Hepatic stellate cell (primary cell): ENCODE measurements at places on chromosomes 11 and 22.

GRCh38 chr11:10295064-10295901 is 1.3 kb upstream of the SBF2 start:
- no peak for DNase-seq

DNA sequence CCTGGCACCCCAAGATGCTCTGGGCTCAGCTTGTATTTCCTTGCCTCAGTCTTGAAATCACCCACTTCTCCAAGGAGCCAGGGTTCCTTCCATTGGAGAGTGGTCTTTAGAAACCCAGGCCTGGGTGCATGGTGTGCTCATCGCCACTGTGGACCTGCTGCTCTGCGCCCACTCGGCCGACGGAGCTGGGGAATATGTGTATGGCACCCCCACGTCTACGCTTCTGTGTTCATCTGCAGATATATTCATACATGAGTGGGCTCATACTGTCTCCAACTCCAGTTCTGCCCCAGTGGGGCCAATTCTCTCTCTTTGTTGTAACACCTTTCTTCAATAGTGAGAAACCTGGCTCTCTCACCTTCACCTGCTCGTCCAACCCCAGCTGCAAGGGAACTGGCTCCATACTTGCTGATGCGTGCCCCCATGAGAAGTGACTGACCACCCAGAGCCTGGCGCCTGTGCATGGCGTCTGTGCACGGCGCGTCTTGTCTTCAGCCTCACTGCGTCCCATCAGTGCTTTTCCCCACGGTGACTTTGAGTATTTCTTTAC is 39.8 kb downstream of the KCNQ1 start:
- no peak for DNase-seq

- DNase-seq = peak; percentile 2
Observed at GRCh38 chr11:56783448-56784041, 35.0 kb upstream of the OR9G4 start.

- no peak for DNase-seq
Observed at GRCh38 chr22:26016916-26017315, 152.3 kb upstream of the SEZ6L start.

- no peak for DNase-seq
Observed at GRCh38 chr11:94132152-94132558, 3.5 kb downstream of the PANX1 start.

GRCh38 chr11:64125676-64126075 is 40.2 kb downstream of the MACROD1 start:
- DNase-seq = no peak

GRCh38 chr11:36463781-36464180 is 46.3 kb downstream of the TRAF6 start:
- peak; percentile 63 for DNase-seq

DNA sequence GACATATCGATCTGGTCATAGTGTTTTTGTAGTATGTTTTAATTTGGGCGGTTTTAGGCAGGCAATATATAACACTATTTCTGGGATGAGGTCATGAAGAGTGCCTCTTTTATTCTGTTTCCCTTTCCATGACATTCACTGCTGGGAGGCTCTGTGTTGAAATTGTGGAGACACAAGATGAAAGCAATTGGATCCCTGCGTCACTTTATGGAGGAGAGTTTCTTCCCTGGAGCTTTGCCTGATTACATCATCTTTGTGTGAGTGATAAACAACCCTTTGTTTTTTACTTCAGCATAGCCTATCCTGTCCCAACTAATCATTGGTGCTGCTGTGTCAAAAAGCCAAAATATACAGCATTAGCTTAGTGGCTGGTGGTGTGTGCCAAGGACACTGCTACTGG is 48.6 kb downstream of the PARVG start:
- no peak for DNase-seq

DNA sequence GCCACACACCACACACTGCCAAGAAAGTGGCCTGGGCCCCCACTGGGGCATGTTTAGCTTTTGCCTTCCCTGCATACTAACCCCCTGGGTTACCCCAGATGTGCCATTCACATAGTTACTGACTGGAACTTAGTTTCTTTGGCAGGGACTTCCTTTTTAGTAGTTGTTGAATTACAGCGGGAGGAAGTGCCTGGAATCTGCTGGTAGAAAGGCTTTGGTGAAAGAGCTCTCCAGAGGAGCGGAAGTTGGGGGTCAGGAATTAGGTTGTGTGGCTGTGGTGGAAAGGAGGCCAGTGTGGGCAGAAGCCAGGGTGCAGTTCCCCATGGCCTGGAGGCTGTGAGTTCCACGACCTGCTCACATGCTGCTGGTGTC is 69.0 kb downstream of the MED15 start:
- DNase-seq = no peak

DNA sequence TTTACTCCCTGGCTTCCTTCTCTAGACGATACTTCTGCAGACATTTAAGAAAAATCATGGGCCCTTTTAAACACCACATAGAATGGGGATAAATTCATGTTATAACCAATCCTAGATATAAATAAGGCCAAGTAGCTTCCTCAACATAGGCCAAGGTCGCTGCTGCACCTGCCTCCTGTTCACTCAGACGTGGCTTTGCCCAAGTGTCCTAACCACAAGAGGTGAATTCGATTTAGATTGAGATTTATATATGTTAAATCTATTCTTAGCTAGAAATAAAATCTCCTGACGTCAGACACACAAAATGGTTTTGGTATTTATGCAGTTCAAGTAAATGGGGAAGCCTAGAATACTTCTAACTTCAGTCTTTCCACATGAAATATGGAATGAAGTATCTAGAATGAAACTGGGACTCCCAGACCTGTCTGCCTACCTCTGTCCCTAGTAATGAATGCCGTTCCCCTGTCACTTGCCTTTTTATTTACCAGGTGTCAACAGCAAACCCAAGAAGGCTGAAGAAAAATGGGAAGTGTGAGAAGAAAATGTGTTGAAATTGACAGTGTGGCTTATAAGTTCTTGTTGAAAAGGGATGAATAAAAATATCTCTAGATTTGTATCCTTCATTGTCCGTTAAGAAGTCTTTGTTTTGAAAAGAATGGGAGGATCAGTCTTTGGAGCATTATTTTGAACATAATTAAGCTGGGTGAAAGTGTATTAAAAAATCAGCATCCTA is 131.8 kb downstream of the HIPK3 start:
- no peak for DNase-seq

GRCh38 chr22:24925586-24926427 is 20.7 kb downstream of the LHFPL7 start:
- no peak for DNase-seq

DNA sequence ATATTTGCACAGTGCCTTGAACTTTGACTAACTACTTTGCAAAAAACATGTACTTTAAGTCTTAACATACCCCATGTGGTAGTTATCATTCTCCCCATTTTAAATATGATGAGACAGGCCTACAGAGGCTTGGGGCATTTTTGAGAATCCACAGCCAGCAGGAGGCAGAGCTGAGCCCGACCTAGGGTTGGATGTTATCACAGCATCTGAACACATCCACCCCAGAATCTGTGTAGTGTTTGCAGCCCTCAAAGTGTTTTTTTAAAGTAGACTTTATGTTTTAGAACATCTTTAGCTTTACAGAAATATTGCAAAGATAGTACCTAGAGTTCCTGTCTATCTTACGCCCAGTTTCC is 17.6 kb downstream of the OTOG start:
- DNase-seq = no peak

DNA sequence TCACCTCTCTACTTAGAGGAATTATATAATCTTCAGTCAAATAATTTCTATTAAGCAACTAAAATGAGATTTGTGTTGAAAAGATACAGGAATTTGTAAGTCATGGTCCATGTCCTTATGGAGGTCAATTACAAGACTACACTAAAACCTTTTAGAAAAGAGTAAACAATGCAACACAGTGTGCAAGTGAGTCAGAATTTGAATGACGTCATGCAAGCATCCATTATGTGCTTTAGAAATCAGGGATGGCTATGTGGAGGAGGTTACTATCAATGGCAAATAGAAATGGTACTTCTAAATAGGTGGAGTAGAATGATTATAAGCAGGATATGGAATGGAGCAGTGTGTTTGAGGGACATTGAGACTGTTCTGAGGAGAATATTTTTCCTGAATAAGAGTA is 16.6 kb downstream of the OR10D3 start:
- DNase-seq = no peak

GRCh38 chr11:94326947-94327346 is 22.6 kb downstream of the IZUMO1R start:
- DNase-seq = no peak

DNA sequence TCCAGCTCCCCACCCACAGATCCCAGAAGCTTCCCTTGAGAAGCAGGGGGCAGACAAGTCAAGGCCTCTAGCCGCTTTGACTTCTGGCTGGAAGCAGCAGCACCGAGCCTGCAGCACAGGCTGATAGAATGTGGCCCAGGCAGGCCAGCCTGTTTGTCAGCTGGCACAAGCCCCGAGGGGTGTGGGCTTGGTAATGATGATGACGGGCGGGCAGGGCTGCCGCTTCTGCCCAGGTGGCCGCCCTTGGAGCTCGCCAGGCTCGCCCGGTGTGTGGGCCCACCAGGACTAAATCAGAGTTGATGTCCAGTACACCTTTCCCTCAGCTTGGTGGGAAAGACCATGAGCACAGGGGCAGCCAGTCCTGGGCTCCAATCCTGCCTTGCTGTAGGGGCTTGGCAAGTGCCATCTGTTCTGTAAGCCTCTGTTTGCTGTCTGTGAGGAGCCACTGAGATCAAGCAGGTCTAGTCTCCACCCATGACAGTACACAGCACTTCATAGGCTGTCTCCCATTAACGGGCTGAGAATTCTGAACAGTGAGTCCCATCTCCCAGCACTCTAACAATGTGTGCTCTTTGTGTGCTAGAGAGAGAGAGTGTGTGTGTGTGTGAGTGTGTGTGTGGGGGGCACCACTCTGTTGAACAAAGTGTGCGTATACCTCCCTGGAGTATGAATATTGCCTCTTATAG is 26.8 kb downstream of the MICAL2 start:
- no peak for DNase-seq
